Uterine smooth muscle cell (primary cell): ENCODE measurements at places on chromosomes 7 and 10. TPM values are rescaled to one million over a fixed set of nuclear protein-coding genes. Genes with fewer than 3 reads are reported as not detected.

The POMZP3 gene
- total RNA-seq = 1.8 and 4.7 TPM in 2 replicates

The SPDYE2 gene
- not detected in 2 replicates for total RNA-seq

The FAM237B gene
- 0.12 and 0.22 TPM in 2 replicates for total RNA-seq

The MGAM2 gene
- not detected in 2 replicates for total RNA-seq

The POP7 gene
- total RNA-seq = 33.4 and 51.5 TPM in 2 replicates
